ENCODE measurements at places on chromosomes 3 and 15. TPM values are rescaled to one million over a fixed set of nuclear protein-coding genes. Genes with fewer than 3 reads are reported as not detected.

Gene FSD2
- not detected for polyA plus RNA-seq

Gene CCR4
- not detected for polyA plus RNA-seq

DNA sequence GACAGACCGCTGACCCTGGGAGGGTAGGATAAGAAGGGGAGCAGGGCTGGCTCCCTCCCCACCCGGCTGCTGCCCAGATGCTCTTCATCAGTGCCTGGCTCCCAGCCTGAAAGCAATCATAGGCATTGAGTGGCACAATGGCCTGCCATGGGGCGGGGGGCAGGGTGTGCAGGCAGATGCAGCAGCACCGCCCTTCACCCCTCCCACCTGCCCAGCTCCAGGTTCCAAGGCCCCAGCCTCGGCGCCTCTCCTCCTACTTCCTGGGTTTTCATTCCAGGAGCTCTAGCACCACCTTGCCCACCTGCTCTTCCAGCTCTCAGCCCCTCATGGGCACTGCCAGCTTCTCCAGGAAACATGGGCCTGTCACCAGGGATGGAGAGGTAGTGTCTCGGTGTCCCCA lies 101.7 kb downstream of the MEGF11 start:
- DNase-seq = no peak

GRCh38 chr3:140529096-140529495 lies 148.8 kb upstream of the TRIM42 start:
- DNase-seq = peak; percentile 100

GRCh38 chr15:66188464-66188863 lies 65.1 kb downstream of the MEGF11 start:
- no peak for DNase-seq

DNA sequence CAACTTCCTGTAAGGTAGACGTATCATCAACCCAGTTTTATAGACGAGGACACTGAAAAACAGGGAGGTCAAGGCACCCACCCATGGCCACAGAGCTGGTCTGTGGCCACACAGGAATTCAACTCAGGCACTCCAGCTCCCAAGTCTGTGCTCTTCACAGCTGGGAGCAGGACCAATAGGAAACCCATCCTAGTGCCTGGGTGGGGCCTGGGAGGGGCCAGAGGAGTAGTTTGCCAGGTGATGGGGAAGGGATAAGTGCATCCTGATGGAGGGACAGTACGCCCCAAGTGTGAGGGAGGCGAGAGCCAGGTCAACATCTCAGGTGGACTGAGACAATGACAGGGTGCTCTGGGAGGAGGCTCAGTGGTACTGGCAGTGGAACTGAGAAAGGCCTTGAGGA lies 22.0 kb downstream of the KIF9 start:
- DNase-seq = no peak

GRCh38 chr3:172517859-172518466 lies 5.3 kb downstream of the TNFSF10 start:
- no peak for DNase-seq

GRCh38 chr3:71585131-71585530 lies 1.6 kb upstream of the FOXP1 start:
- DNase-seq = no peak

DNA sequence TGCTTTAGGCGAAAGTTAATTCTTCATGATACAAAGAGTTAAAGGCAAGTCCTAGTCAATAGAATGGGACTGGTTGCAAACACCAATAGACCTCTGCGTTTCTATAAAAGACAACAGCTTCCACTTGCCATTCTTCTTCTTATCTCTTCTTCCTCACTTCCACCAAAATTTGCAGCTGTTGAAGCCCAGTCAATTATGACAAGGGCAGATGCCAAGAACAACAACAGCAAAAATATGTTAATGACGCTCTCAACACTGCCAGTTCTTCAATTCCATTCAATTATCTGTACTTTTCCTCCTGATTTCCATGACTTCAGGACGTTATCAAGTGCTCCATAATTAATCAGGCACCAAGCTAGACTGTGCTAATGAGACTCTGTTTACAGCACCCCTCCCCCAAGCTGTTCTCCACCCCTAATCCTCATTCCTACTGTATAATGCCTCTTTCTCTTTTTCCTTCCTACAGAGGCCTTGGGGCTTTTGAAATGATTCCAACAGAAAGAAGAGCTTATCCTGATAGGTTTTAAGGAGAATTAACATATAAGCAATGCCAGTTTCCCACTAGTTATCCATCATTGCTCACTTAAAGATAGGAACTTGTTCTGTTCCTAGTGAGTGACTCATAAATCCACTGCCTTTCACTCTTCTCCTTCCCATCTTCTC lies 1160.5 kb downstream of the IGSF11 start:
- DNase-seq = peak; percentile 51

GRCh38 chr3:154842536-154842935 lies 237.6 kb upstream of the MME start:
- DNase-seq = peak; percentile 59

GRCh38 chr3:111156517-111156916 lies 84.9 kb downstream of the NECTIN3 start:
- peak; percentile 20 for DNase-seq

DNA sequence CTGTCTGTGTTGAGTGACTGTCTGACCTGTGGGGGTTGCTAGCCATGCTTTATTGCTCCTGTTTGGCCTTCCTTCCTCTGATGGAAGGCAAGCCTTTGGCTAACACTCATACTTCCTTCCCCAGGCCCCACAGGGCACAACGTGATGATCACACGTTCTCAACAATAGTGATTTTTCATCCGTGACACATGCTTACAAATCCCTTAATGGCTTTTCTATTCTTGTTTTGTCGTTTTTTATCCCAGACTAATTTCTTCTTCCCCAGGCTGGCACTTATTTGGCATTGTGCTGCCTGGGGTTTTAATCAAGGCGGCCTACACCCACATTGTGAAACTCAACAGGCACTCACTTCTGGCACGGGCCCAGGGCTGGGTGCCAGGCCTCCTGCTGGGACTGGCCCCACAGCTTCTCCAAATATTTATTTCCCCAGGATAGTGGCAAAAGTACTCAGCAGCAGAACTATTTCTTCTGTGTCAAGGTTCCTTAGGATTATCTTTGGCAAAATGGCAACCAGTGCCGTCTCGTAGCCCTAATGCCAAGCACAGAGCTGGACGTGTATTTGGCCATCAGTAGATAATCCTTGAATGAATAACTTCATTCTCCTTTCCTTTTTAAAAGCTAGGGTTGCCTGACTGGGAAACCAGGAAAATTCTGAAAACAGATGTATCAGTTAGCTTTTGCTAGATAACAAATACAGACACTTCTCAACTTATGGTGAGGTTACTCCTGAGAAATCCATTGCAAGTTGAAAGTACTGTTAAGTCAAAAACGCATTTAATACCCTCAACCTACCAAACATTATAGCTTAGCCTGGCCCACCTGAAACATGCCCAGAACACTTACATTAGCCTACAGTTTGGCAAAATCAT lies 30.6 kb downstream of the CMTM7 start:
- peak; percentile 88 for DNase-seq

GRCh38 chr3:143707848-143708247 lies 140.4 kb downstream of the SLC9A9 start:
- no peak for DNase-seq
